RPMI8226 (cell line): ENCODE measurements at places on chromosomes 12 and 14.
A peak's percentile ranks its signal among the peaks of the same experiment; 100 is the strongest.

- DNase-seq: peak; percentile 65
Observed at GRCh38 chr14:93954900-93955849, 21.2 kb downstream of the ASB2 start.

GRCh38 chr14:31070431-31070830, 44.3 kb upstream of the STRN3 start:
- no peak for DNase-seq

DNA sequence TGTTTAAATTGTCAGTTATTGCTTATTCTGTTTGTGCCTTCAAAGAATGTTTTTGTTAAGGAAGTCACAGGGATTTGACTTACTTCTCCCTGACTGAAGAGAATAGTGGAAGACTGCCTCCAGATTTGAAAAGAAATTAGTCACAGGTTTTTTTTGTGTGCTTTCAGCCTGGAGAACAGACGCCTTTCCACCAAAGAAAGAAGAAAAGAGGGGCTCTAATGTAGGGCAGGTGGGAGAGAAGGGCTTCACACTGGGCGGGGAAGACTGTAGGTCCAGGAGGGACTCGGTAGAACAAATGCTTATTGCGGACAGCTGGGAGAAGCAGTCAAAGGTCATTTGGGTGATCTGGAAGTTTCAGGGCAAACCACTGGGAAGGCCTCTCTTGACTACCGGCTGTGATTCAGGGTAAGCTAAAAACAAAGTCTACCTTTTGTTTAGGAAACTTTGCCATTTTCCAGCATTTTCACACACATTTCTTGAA, 76.8 kb downstream of the SAMD4A start:
- no peak for DNase-seq

GRCh38 chr14:79708426-79709388, 502.6 kb downstream of the DIO2 start:
- no peak for DNase-seq

GRCh38 chr12:66910366-66910974, 231.6 kb upstream of the GRIP1 start:
- DNase-seq: no peak

DNA sequence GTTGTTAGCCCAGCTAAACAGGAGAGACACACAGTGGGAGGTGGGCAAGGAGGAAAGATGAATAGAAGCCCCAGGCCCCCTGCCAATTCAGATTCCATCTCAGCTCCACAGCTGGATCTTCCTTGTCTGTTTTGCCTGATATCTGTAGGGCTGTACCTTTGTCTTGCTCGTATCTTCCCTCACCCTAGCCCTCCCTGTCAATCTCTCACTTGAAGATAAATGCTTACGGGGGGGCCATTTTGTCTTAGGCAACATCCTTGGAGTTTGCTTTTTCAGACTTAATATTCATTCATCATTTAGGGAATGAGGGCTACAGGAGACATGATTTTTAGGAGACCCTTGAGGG, 2.4 kb downstream of the KIF5A start:
- no peak for DNase-seq

DNA sequence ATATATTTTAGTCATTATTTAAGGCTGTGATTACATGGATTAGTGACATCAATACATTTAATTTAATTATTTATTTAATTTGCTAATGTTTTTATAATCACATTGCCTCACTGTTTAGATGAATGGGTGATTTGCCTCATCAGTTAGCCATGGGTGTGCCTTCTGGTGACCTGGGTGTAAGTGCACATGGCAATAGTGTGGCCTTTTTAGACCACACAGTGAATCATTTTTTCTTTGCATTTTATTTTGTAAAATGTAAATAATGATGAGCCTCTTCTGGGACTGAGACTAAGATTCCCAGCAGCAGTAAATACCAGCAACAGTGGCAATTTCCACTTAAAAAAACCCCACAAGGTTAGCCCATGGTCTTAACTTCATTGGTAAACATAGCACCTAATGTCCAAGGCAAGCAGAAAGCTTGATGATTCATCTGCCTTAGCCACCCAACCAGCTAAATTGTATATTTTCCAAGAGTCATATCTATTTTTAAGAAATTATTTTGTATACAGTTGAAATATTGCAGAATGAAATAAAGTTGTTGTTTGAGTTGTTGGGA, 235.9 kb upstream of the NOVA1 start:
- no peak for DNase-seq

- DNase-seq: no peak
Observed at GRCh38 chr14:76101391-76102379, 50.0 kb upstream of the GPATCH2L start.

- no peak for DNase-seq
Observed at GRCh38 chr14:31275731-31276130, 68.1 kb upstream of the HECTD1 start.

DNA sequence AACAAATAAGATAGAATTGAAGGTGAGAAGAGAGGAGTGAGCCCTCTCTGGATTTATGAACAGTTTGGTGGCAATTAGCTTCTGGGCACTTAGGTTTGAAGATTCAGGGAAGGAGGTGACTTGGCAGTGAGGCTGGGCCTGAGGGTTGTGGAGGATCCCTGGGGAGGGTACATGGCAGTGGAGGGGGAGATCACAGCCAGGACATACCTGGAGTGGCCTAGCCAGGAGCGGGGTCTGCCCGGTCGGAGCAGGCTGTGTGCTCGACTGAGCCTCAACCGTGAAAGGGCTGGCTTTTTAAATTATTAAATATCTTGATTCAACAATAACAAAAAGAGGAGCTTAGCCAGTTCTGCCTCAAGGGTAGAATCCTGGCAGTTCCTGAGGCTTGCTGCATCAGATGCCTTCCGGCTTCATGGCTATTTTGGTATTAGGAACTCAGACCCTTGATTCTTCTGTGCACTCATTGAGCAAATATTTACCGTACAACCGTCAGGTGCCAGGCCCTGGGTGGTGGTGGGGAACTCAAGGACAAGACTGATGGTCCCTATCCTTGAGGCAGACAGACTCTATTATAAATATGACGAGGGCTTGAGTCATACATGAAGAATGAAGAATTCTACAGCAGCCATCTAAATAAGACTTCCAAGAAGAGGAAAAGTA, 73.4 kb downstream of the SPTB start:
- DNase-seq: no peak
